Activated T-cell treated with anti-CD3 and anti-CD28 coated beads, Interleukin-2, amount 50 U/mL, for 4 hours (primary cell): ENCODE measurements at places on chromosomes 4 and X.

DNA sequence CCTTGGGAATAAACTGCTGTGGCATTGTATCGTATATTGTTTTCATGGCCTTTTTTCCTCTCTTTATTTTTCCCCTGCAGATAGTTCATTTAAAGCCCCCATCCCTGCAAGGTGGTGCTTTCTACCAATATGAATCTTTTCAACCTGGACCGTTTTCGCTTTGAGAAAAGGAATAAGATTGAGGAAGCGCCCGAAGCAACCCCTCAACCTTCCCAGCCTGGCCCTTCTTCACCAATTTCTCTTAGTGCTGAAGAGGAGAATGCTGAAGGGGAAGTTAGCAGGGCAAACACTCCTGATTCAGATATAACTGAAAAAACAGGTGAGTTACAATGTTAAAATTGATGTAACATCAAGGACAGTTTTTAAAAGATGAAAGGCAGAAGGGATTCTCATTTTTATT lies 601 bp downstream of the SMARCAD1 start:
- DNase-seq = no peak

GRCh38 chrX:101257448-101258258 lies 33.5 kb downstream of the TAF7L start:
- DNase-seq = no peak

DNA sequence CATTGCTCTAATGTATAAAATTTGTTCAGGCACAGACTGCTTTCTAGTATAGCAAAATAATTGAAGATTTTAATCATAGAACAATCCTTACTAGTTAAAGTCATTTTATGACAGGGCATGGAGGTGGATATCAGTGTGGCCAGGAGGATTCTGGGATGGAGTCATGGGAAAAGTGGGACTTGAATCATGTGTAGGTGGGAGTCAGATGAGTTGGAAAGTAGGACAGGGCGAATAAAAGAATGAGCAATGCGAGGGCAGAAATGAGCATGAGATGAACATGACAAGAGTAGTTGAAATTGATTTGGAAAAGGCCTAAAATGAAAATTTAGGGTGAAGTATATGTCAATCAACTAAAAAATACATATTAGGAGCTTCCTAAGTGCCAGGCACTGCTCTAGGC lies 7.2 kb upstream of the SDAD1 start:
- DNase-seq = no peak

DNA sequence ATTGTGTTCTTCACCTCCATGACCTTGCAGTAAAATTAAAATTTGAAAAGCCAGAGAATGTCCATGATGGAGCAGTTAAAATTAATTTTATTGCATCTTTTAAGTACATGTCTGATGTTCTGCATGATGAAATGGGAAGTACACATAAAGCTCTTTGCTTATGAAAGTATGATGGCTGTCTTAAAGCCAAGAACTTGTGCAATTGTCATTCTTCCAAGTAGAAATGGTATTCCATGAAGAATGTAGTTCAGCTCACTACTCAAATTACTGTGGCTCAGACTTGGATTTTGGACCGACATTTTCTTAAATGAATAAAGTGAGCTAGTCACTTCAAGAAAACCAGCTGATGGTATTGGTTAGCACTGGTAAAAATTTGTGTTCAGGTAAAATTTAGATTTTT lies 161.7 kb upstream of the CXCL13 start:
- DNase-seq = no peak
